Esophagus squamous epithelium (tissue), 5 donors: ENCODE measurements at places on chromosomes 7 and 10.

DNA sequence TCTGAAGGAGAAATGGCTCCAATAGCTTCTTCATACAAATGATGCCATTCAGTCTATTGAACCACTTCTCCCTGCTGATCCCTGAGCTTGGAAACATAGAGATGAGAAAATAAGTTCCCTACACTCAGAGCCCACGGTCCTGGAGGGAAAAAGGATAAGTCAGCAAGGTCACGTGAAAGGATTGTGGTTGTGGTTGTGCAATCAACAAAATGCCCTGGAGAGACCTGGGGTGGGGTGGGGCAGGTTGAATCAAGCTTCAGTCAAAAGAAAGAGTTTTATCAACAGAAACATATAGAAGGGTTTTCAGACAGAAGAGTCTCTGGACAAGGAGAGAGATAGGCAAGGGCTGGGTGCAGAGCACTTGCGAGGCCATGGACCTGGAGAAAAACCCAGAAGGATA is 30.1 kb downstream of the C10orf90 start:
- DNase-seq: no peak

- no peak for DNase-seq
Measured at GRCh38 chr7:149873970-149874643, 338 bp downstream of the ATP6V0E2 start.

DNA sequence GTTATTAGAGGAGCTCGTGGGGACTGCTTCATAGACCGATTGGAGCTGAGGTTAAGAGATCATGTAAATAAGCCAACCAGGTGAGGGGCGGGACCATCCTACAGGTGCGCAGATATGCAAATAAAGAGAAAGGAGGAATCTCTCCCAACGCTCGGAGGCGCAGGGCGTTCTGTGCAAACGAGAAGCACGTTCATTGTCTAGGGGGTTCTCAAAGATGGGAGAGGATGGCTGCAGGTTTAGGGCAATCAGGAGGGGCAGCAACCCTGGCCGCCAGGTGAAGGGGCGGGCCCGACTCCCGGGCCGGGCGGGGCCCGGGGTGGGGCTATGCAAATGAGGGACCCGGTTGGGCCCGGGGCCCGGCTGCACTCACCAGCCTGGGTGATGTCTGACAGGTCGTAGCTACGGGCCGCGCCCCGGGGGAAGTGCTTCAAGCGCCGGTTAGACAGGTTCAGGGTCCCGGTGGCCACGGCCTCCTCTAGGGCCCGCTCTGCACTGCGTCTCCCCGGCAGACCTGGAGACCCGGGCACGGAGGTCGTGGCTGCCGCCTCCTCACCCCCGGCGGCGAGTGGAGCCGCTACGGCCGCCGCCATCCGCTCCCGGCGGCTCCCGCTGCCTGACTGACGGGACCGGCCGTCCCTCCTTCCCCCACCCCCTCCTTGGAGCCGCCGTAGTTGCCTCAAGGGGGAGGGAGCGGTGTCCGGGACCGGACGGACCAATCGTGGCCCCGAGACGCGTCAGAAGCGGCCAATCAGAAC is at the start of gene LRCH4:
LRCH4 (minus strand) TSS at position 619 of the 755 bp plus-strand sequence; CDS start at position 590, 29 bp downstream.
- no peak for DNase-seq

DNA sequence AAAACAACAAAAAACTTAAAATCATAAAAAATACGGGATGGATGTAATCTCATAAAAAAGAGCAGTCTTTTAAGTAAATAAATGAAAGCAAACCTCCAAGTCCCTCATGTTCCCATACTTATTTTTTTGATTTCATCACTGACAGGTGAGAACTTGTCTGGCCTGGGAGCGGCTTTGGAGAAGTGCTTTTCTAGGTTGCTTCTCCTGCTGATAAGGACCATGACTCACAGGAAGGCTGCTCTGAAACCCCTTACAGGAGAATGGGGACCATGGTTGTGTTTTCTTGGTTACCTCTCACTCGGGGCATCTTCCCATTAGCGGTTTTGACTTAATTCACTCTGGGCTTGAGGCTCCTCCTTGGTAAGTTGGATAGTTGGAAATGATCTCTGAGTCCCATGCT is 237.4 kb downstream of the CAMK1D start:
- DNase-seq: no peak

GRCh38 chr7:82050792-82051191 is 280.9 kb upstream of the HGF start:
- DNase-seq: no peak

- DNase-seq: no peak
Measured at GRCh38 chr7:158255558-158255957, 332.1 kb downstream of the PTPRN2 start.

DNA sequence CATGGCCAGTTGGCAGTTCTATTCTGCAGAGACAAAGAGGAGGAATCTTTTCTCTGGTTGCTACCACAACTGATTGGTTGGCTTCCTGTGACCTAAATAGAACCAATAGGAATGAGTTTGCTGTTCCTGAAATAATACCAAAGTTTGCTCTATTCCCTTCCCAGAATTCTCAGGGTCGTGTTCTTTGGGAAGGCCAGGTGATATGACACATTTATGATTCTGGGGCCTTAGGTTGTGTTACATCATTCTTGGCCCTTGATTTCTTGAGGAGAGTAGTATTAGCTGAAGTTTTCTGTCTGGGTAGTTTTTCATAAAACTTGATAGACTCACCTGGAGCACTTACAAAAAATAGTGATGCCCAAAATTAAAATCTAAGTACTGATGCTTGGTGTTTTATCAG is 171.9 kb downstream of the LRRC4 start:
- DNase-seq: no peak

GRCh38 chr7:75638594-75639070 is 100.1 kb downstream of the HIP1 start:
- DNase-seq: no peak

- no peak for DNase-seq
Measured at GRCh38 chr10:44713307-44713706, 197.8 kb upstream of the TMEM72 start.

DNA sequence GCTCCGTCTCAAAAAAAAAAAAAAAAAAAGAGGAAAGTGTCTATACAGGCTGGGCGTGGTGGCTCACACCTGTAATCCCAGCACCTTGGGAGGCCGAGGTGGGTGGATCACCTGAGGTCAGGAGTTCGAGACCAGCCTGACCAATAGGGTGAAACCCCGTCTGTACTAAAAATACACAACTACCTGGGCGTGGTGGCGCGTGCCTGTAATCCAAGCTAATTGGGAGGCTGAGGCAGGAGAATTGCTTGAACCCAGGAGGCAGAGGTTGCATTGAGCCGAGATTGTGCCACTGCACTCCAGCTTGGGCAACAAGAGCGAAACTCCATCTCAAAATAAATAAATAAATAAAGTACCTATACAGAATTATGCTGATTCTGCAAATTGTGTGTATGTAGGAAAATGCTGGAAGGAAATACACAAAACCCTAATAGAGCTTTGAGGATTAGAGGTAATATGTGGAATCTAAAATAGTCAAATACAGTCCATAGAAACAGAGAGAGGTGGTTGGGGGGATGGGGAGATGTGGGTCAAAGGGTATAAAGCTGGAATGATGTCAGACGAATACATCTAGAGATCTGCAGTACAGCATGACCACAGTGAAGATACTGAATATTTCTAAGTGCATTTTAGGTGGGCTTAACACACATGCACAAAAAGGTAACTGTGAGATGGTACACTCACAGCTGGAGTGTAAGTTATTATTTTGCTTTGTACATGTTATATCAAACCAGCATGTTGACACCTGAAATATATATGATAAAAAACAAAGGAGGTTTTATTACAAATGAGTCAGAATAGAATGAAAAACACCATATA is 174.5 kb upstream of the KLF14 start:
- DNase-seq: no peak

- no peak for DNase-seq
Measured at GRCh38 chr7:23471106-23471859, 992 bp upstream of the IGF2BP3 start.

DNA sequence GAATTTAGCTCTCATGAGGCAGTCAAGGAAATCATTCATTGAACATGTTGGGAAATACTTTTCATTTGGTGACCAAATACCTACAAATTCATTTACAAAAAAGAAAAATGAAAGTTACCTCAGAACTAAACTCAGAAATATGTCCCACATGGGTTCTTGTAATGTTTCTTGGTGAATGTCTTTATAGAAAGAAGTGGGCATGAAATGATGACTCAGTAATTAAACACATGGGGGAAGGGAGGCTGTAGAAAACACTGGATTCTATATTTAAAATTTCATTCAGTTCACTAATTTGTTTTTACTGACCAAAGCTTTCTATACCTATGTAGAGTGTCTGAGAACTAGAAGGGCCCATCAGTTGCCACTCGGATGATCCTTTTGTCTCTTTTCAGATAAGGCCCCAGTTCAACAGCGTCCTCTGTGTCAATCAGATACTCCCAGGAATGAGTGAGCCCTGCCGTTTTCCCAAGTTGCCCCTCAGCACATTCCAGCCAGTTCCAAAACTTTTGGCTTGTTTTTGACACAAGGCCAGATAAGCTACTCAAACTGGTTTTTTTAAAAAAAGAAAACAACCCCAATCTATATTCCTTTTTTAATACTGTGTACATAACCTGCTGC is 49.3 kb upstream of the AGBL3 start:
- no peak for DNase-seq

GRCh38 chr7:129667116-129667515 is 55.6 kb downstream of the NRF1 start:
- DNase-seq: no peak

- no peak for DNase-seq
Measured at GRCh38 chr10:49367600-49367999, 28.3 kb downstream of the DRGX start.

DNA sequence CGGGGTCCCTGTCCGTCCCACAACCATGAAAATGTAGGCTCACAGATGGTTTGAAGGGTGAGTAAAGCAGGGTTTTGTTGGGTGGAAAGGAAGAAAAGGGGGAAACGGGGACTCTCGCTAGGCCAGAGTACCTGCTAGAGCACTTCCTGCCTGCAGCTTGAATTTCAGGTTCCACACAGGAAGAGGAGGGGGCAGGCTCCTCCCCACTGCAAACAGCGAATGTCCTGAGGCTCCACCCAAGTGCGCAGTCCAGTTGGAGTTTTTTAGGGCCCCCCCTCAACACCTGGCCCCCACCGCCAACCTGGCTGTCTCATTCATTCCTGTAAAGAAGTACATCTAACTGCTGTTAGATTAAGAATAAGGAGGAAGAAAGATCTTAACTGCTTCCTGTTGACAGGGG is 414.7 kb downstream of the SH2D4B start:
- DNase-seq: no peak

DNA sequence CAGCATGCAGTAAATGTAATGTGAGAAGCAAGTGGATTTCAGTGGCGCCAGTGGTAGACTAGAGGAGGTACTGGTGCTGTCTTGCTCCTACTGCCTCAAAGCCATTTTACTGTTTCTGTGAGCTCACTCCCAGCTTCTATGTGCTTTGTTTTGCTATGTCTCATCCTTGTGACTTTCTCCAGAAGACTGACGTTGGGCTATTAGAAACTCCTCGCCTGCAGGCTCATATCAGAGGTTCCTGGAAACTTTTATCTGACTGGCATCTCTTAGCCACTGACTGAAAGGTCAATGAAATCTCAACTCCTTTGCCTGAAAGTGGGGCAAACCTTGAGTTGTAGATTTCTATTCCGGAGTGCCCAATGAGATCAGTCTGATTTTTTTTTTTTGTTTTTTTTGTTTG is 66.4 kb upstream of the SORCS1 start:
- DNase-seq: no peak

DNA sequence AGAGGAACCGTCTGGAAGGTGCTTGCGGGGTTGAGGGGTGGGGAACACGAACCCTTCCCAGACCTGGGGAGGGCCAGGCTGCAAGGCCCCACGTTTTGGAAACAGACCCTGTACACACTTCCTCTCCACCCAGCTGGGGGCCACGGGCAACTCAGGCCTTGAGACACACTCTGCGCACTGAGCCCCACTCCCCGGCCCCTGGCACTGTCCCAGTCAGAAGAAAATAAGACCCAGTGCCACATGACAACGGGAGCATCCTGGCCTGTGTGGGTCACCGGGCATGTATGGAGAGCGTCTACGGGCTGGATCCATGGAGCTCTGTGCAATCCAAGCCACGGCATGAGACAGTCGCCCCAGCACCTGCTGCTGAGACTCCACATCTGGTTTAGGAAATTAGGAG is 63.7 kb downstream of the CARD11 start:
- DNase-seq: no peak

DNA sequence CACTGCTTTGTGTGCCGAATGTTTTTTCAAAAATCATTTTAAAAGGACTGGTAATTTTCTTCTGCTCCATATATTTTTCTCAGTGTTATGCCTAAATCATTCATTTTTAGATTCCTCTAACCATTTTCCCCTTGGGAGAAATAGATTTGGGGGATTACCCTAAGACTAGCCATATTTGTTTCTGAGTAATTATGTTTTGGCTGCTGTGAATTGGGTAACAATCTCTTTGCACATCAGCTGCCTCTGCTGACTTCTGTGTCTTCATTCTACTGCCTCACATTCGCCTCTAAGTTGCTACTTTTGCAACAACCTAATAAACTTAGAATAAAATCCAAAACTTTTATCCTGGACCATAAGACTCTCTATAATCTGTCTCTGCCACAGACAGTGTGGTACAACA is 18.5 kb upstream of the MRC1 start:
- no peak for DNase-seq

DNA sequence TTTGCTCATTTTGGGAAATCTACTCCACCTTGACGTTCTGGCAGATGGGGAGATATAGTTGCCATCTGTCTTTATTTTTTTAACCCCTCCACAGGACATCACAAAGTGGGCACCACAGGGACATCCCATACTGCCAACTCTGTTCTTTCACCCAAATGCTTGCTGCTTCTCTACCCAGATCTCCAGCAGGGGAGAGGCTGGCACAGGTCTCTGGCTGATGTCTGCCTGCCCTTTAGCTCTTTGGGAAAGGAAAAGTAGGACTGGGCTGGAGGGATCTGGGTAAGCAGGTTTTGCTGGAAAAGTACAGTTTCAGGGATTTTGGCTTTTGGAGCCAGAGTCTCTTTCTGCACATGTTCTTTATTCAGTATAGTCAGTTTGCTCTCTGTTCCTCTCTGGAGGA is 156.7 kb downstream of the ANLN start:
- DNase-seq: no peak

GRCh38 chr7:12418452-12418851 is 14.8 kb upstream of the VWDE start:
- no peak for DNase-seq

DNA sequence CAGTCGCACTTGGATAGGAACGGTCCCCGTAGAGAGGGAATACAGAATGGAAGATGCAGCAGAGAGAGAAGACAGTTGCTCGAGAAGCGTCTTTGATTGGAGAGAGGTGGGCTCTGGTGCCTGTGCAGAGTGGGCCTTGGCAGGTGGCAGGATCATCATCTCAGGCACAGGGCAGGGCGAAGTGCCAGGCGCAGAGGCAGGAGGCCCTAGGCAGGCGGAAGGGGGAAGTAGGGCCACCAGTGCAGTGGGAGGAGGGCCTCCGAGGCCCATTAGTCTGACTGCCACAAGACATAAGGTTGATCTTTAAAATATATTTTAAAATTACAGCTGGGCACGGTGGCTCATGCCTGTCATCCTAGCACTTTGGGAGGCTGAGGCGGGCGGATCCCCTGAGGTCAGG is 10.1 kb downstream of the CARD11 start:
- no peak for DNase-seq

GRCh38 chr7:98719396-98719795 is 102.3 kb downstream of the NPTX2 start:
- DNase-seq: no peak
